ENCODE measurements at places on chromosomes 12 and 14. TPM values are rescaled to one million over a fixed set of nuclear protein-coding genes. Genes with fewer than 3 reads are reported as not detected.

Gene NXPH4
- 4.9 TPM for polyA plus RNA-seq

Gene BDKRB2
- 3.3 TPM for polyA plus RNA-seq

Gene PLA2G1B
- 0.33 TPM for polyA plus RNA-seq

Gene AREL1
- 42.9 TPM for polyA plus RNA-seq

Gene TCL1B
- polyA plus RNA-seq = 0.20 TPM

Gene SDS
- polyA plus RNA-seq = 0.32 TPM

Gene ZFC3H1
- polyA plus RNA-seq = 80.0 TPM

All from left renal pelvis (tissue), 4 donors.